ENCODE measurements at places on chromosomes 5 and 9.

DNA sequence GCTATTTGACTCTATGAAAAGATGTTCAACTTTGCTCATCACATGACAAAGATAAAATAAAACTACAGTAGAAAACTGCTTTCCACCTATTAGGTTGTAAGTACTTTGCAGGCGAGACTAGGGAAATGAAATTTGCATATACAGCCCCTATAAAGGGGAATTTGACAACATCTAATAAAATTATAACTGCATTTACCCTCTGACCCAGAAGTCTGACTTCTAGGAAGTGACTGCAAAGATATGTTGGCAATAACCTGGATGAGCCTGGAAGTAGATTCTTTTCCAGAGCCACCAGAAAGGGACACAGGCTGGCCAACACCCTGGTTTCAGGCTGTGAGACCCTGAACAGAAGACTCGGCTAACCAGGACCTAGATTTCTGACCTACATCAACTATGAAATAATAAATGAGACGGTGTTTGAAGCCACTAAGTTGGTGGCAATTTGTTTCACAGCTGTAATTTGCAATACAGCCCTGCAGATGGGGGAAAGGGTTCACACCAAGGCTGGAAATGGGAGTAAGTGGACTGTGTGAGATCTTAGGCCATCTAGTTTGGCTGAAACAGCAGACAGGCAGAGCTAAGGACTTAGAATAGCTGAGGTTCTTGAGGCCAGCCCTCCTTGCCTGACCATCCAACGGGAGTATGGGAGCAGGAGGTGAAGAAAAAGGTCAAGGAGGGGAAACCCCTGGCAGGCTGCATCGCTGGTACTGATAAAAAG lies 106.6 kb downstream of the SIL1 start:
- no peak for DNase-seq

- DNase-seq, result no peak
These were observed 33.2 kb downstream of the SLC22A4 start for GRCh38 chr5:132327252-132327955.

- no peak for DNase-seq
These were observed 19.3 kb upstream of the ANKH start for GRCh38 chr5:14890846-14891245.

DNA sequence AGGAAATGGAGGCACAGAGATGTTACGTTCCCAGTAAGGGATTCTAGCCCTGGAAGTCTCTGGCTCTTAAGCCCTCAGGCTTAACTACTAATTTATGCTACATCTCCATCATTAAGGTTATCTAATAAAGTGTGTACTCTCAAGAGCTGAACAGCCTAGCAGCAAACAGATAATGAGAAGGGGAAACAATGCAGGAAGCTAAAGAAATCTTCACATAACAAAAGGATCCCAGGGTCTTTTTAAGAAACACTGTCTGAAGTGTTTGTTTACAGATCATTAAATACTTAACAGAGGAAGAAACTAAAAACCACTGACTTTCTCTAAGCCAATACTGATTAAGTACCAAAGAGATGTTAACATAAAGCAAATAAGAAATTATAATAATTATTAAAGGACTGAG lies 129.0 kb downstream of the PAPPA start:
- DNase-seq, result no peak

- no peak for DNase-seq
These were observed 33.5 kb upstream of the DMRT3 start for GRCh38 chr9:942805-943580.

DNA sequence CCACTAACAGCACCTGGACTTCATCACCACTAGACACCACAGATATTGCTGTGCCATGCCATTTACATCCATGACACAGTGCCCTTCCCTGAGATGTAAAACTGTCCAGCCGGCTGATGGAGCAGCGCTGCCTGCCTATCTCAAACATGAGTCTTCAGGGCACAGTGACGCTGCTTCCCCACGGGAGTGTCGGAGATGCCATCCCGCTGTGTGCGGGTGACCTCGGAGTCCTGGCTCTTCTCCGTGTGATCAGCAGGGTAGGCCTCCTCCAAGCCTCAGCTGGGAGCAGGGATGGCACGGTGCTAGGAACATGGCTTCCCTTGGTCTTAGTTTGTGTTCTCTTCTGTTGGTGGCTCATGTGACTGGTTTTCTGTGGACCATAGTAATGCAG lies 130.3 kb upstream of the FAM120A start:
- no peak for DNase-seq

- no peak for DNase-seq
These were observed 883.1 kb downstream of the CDH18 start for GRCh38 chr5:19104948-19105347.

DNA sequence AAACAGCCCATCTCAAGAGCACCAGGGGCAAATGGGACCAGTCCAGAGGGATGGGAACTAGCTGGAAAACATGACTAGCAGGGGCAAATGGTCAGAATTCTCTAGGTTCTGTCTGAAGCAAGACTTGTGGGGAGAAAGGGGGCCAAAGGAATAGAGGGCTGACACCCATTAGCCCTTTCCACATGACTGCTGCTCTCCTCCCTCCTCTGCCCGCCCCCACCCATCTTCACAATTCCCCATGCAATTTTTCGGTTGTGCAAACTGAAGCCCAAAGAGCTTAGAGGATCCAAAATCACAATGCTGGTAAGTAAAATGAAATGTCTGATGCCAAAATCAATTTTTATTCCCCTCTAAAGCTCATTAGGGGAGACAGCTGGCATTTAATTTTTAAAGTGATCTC lies 207.1 kb downstream of the DCP2 start:
- no peak for DNase-seq

GRCh38 chr5:50799596-50799995 lies 133.2 kb downstream of the PARP8 start:
- no peak for DNase-seq

GRCh38 chr5:76789991-76790581 lies 28.7 kb upstream of the F2RL1 start:
- no peak for DNase-seq

DNA sequence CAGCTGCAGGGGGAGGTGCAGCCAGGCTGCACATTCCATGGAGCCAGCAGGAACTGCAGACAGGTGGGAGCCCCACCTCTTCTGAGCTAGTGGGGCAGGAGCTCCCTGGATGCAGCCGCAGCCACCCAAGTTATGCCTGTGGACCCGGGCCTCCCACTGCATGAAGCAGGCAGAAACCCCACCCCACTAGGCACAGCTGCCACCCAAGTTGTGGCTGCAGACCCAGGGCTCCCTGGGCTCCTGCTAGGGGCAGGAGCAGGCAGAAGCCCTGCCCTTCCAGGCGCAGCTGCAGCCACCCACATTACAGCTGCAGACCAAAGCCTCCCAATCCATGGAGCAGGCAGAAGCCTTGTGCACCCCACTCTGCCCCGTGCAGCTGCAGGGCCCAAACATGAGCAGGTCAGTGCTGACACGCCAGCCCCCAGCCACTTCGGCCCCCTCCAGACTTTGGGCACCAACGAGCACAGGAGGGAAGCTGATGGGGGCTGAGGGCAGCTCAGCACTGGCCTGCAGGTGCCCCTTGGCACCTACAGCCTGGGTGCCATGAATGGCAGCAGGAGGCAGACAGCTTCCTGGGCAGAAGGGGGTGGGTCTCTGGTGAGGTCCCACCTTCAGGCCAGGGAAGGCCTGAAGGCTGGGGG lies 106.9 kb downstream of the C9orf50 start:
- no peak for DNase-seq

DNA sequence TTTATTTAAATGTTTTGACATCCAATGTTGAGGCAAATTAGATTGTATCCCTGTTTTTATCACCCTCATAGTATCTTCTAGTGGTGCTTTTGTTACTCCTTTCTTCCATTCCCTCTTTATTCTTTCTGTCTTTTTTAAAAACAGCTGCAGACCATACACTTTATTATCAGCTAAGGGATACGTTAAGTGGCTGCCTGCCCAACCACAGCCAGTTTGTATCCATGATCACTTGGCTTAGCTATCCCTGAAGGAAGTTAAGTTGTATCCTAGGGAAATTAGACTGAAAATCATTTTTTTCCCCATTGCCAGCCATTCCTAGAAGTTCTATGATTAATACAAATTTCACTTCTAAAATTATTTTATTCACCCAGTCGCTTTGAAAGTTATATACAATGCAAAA lies 1032.7 kb downstream of the NR2F1-AS1 start:
- no peak for DNase-seq

DNA sequence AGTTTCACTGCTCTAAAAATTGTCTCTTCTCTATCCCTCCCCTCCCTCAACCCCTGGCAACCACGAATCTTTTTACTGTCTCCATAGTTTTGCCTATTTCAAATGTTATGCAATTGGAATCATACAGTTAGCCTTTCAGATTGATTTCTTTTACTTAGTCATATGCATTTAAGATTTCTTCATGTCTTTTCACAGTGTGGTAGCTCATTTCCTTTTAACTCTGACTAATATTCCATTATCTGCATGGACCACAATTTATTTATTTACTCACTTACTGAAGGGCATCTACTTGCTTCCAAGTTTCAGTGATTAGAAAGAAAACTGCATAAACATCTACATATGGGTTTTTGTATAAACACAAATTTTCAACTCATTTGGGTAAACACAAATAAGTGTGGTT lies 372.3 kb downstream of the CDH18 start:
- DNase-seq, result no peak

DNA sequence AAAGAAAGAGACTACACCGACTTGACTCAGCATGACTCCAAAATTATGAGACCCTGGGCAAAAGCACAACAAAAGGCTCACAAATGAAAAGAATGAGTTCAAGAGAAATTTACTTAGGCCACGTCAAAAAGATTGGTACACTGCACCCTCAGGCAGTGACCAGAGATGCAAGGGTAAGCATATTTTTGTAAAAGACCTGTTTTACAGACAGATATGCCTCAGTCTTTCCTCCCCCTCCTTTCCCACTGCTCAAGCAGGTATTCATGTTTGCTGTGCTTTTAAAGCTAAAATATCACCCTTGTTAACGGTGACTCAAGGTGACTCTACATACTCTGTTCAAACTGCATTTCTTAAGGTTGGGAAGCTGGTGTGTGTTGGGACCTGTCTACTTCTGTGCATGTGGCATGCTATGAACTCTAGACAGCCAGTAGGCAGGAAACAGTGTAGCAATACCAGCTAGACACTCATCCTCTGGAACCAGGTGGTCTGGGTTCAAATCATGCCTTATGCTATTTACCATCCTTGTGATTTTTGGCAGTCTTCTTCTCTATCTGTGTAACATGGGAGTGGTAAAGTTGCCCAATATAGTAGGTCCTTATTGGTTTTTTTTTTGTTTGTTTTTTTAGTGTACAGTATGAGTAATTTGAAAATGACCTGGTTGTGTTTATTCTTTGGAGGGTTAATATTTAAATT lies 98.7 kb downstream of the TLE4 start:
- DNase-seq, result no peak

DNA sequence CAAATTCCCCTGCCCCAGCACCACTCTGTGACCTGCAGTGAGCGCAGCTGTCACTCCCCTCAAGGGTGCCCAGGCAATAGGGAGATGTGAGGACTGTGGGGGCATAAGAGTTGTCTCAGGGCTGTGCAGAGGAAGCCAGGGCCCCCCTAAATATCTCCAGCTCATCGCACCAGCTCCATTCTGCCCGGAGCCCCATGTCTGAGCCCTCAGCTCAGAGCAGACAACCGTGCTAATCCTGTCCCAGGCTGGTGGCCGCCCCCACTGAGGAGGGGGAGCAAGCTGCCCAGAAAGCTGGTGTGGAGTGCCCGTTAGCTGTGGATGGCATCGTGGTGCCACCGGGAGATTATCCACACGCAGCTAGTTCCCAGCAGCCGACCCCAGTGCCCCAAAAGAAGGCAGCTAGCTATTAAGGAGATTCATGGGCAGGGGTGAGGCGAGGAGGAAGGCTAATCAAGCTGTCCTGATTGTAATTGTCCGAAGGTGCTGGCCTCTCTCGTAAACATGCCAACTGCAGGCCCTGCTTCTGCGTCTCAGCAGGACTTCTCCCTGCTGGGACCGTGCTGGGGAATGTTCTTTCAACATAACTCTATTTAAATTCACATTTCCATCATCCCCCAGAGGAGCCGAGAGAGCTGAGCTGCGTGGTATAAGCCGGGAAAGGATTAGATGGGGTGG lies 17.0 kb upstream of the FIBCD1 start:
- no peak for DNase-seq

DNA sequence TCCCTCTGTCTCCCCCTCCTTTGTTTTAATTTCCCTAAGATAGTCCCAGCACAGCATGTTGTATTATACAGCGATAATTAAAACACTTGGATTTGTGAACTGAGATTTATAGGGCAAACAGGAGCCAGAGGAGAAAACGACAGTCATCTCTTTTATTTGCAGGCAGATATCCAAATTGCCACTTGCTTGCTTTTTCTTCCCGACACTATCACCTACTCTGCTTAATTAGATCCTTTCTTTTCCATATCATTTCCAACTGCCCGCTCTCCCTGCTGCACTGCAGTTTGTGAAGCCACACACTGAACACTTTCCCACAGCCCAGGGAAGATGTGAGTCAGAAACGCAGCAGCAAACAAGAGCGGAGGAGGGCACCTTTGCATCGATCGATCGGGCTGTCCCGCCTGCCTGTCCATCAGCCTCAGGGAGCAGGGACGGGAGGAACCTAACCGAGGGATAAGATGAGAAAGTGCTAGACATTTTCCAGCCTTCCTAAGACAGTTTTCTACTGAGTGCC lies 35.8 kb upstream of the SPRY4 start:
- DNase-seq, result no peak

DNA sequence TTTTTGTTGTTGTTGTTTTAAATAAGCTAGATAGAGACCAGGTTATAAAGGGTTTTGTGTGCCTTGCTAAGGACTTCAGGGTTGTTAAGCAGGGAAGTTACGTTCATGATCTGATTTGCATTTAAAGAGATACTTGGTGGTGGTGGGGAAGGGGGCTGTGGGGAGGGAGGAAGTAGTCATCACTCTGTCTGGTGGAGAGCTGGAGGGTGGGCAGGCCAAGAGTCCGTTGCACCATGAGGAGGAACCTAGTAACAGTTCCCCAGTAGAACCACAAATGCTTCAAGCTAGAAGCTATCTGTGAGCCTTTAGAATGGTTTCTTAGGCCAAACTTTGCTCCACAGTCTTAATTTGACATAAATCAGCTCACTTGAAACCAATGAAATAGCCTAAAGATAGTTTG lies 18.7 kb upstream of the ROPN1L start:
- no peak for DNase-seq

Data from CD4-positive, alpha-beta T cell treated with Interleukin-6 at 100 ng/mL for 8 hours (primary cell).